ENCODE measurements at places on chromosomes 6 and 20.

DNA sequence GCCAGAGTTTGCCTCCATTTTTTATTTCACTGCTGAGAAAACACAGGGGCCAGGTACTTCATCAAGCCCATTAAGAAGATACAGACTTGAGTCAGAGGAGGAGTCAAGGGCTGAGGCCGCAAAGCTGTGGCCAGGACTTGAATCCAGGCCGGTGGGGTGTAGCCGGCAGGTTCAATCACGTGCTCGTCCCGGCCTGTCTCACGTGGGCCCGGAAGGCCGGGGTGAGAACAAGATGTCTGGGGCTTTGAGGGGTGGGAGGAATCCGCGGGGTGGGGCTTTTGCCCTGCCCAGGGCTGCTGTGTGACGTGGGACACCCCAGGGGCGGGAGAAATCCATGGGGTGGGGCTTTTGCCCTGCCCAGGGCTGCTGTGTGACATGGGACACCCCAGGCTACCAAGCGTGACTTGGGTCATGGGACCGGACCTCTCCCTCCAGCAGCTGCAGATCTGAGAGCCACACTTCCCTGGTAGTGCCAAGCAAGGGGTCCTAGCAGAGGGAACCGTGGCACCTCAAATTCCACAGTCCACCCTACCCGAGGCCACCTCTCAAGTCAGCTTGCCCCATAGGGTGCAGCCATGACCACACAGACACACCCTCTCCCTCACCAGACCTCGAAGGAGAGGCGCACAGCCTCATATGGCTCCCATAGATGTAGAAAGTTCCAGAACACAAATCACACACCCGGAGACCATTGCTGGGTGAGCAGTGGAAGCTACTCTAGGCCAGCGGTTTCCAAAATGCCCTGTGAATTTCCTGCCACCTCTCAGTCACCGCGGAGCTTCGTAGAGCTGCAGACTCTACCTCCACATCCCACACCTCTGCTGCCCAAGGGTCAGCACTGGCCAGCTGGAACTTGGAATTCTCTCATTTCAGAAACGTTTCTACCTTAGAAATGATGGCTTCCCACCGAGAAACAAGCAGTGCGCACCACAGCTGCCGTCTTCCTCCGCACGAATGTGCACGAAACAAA is 156.1 kb downstream of the DLL1 start:
- DNase-seq: no peak

DNA sequence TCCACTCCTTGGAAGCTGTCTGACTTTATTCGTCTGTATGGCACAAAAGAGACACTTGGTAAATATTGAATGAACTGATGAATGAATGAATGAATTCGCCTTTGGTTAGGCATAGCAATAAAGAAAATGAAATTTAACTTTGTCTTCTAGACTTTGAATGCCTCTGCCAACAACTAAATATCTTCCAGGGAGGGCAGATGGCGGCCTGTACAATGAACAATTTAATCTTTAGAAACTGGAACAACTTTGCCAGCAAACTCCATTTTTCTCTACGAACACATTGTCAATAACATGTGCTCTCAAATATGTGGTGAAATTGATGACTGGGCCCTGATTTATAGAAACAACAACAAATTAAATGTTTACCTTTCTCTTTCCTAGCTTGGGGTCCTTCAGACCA is 140.6 kb downstream of the ZNF217 start:
- DNase-seq: no peak

DNA sequence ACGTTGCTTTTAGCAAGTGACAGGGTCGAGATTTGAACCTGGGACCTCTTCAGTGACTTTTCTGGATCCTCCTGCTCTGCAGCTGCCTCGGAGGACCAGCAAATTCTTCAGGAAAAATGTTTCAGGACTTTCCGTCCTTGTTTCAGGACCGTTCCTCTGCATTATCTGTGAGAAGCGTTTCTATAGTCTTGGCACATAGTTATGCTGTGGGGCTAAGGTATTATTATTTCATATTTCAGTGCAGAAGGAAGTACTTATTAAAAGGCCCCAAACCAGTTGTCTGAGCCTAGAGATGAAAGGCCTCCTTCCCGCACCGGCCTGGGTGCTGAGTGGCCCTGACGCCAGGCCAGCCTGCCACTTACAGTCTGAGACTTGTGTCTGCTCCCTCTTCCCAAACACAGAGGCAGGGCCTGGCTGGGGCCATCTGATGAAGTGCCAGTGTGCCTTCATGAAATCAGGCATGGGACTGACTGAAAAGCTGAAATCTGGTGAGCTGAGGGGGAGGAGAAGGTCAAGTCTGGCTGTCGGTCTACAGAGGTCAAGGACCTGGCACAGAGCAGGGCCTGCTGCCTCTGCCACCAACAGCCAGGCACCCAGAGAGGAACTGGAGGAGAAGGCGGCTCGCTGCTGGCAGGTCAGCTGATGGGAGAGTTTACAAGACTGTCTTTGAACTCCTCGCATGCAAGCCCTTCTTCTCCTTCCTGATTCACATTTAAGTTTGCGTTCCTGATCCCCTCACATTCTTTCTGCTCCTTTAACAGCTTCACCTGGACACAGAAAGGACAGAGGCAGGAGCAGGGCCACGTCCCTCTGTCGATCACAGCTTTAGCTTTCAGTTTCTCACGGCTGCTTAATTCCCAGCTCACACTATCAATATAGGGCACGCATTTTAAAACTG is 8.9 kb upstream of the QKI start:
- no peak for DNase-seq

DNA sequence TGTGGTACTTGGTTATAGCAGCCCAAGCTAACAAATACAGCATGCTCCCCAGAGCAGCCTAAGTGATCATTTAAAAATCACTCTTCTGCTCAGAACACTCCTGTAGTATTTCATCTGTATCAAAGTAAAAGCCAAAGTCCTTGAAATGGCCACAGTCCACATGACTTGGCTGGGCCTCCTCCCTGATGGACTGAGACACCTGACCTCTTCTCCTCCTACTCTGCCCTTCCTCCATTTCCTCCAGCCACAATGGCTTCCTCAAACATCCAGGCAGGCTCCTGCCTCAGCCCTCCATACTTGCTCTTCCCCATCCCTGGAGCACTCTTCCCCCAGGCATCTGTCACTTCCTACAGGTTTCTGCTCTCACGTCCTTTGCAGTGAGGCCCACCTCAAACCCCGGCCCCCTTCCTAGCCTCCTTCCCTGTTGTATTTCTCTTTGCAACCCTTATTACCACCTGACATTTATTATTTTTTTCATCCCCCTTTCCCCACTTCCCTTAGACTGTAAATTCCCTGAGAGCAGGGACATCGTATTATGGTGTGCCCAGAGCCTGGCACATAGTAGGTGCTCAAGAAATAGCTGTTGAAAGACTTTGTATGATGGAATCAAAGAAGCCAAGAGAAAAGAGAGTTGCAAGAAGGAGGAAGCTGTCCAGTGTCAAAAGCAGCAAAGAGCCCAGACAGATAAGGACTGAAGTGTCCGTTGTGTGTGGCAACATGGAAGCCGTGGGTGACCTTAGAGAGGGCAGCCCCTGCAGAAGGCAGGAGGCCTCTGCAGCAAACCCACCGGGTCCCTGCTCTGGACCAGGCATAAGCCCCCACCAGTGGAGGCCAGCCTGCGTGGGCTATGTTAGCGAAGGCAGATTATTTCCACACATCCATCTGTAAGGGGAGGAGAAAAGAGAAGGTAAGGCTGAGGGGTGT is 87.5 kb downstream of the TRERF1 start:
- no peak for DNase-seq

GRCh38 chr6:111604259-111605099 is 1.2 kb downstream of the TRAF3IP2 start:
- DNase-seq: no peak

- no peak for DNase-seq
Measured at GRCh38 chr20:12700701-12701100, 308.1 kb upstream of the SPTLC3 start.

- peak; percentile 42 for DNase-seq
Measured at GRCh38 chr6:105179244-105180065, at the start of gene POPDC3. TSS of gene POPDC3 (minus strand) at chr6:105180014. CDS start at chr6:105161909, 18,105 bp downstream.

DNA sequence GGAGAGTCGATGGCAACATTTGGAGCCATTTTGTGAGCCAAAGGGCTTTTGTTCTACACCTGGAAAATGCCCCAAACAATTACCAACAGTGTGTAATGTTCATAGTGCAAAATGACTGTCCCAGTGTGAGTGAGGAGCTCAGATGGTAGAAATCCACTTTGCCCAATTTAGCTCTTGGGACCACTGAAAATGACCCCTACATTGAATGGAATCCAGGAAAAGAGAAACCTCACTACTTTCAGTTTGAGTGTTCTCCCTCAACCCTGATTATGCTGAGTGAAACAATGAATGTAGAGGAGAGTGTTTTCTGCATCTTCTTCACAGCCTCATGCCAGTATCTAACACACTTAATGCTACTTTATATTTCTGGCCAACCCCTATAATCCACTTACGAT is 84.9 kb upstream of the NRN1 start:
- no peak for DNase-seq

DNA sequence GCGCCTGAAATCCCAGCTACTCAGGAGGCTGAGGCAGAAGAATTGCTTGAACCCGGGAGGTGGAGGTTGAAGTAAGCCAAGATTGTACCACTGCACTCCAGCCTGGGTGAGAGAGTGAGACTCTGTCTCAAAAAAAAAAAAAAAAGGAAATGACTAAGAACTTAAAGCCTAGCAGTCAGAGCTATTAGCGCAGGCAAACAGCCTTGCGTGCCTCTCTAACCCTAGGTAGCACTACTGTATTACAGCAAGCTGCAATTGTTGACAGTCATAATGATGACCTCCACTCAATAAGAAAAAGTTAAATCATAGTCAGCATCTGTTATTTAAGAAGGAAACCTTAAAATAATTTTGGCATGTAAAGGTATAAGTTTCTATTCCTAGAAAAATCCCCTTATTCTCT is 14.4 kb downstream of the GSS start:
- no peak for DNase-seq

DNA sequence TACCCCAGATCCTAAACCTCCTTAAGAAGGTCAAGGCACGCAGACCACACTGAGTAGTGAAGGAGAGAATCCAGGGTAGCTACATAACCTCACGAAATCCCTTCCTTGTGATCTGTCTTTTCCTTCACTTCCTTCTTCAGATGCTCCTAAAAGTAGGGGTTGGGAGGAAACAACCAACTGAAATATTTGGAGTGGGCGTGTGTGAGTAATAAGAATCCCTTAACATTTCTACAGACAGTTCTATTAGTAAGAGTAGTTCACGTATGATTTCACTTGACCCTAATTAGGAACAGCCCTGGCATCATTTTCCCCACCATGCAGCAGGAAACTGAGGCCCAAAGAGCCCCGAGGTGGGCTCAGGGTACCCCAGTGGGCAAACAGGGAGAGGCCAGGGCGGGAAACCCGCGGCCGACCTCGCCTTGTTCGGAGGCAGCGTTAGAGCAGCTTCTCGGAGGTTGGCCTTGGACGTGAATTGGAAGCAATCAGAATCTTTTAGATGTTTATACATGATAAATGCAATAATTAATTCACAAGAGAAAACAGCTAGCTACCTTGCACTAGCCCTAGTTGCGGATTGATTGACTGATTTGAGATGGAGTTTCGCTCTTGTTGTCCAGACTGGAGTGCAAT is 859 bp upstream of the RAE1 start:
- no peak for DNase-seq

DNA sequence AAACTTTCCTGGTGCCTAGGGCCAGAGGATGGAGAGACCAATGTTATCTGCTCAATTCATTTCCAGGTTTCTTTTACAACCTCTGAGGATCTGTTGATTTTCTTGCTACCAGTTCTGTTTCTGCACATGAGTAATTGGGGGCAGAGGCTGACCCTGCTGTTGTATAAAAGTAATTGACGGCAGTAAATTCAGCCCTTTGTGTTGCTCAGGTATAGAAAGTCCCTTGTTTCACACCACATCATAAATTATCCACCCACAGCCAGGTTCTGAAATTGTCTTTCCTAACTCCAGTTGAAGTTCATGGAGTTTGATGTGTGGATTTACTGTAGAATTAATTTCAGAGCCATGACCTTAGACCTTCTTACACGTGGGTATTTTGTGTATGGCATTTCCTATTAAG is 107.4 kb upstream of the GRIK2 start:
- no peak for DNase-seq

DNA sequence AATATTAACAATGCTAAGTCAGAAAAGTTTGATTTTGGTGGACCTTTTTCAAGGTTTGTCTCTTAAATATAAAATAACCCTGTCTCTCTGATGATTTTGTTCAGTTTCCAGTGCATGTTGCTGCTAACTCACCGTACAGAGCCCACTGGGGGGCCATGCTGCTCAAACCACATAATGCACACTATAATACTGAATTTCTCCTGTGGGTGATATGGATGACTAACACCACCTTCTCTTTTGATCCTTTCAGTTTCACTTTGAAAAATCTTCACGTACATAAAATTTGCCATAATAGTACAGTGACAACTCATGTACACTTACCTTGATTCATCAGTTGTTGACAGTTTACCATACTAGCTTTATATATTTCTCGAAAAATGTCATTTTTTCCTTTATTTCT is 506.6 kb upstream of the MAN1A1 start:
- no peak for DNase-seq

GRCh38 chr20:32804817-32805216 is 14.9 kb upstream of the MAPRE1 start:
- DNase-seq: no peak

DNA sequence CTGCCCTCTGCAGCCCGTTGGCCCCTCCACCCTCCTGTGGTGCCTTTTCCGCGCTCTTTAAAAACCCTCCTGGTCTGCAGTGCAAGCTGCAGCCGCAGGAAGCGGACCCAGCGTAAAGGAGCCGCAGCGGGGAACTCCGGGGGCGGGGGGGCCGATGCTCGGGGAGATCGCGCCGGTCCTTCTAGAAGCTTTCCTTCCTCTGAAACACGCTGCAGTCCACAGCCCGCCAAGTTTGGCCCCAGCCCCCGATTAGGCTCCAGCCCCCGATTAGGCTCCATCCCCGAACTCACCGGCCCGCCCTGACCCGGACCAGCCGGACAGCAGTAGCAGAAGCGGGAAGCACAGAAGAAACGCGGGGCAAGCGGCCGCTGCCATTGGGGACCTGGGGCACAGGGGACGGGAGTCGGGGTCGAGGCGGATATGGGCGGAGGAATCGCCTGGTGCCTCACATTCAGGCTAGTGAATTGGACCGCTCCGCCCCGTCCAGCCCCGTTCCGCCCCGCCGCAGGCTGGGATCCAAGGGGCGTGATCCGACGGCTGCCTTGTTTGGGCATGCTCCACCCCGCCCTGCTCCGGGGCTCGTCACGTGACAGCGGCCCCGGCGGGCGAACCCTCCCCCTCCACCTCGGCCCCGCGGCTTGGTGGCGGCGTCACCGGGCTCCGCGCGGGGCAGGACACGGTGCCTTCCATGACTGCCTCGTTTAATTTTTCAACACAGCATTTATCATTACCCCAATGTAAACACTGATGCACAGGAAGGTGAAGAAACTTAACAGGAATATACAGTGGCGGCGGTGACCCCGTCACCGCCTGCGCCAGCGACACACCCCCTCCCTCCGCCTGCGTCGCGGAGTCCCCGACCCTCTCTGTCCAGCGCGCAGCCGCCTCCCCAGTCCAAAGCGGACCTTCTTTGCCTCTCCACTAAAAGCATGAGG is 20.3 kb downstream of the RAET1L start:
- DNase-seq: peak; percentile 77

DNA sequence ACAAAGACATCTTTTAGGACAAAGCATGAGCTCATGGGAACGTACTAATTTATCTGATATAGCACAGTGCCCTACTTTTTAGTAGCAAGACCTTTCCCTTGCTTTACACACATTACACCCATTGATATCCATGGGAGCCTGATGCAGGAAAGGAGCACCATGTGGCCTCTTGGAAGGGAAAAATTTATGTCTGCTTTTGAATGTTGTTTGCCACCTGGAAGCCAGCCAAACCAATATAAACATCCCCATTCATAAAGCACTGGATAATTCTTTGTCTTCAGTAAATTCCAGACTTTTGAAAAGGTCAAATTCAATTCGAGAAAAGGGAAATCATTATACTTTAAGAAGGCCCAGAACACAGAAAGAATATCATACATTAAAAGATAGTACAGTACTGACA is 152.3 kb upstream of the BEND6 start:
- peak; percentile 87 for DNase-seq
